Fibroblast of upper back skin (primary cell): ENCODE measurements at places on chromosomes 1 and 21.

- DNase-seq: peak; percentile 74
Observed at GRCh38 chr1:106276871-106277270, 779.6 kb upstream of the PRMT6 start.

GRCh38 chr1:112255080-112255479 is 140.9 kb upstream of the CTTNBP2NL start:
- no peak for DNase-seq

GRCh38 chr1:9590201-9590600 is 1.5 kb downstream of the TMEM201 start:
- no peak for DNase-seq

DNA sequence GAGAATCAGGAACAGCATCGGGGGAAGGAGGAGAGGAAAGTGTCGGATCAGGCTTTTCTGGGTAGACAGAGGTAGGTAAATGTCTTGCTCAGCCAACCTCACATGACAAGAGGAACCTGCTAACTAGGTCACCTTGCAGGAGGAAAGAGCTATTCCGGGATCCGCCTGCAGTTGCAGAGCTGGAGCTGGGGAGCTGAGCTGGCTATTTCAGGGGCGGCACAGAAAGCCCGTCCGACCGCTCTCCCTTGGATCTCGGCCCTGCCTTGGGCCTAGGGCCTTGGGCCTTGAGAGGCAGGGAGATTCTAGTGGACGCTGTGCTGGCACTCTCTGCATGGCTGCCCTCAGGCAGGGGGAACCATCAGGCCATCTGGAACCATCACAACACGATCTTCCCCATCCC is 56.5 kb upstream of the CTPS1 start:
- DNase-seq: no peak

GRCh38 chr1:161069241-161069640 is 450 bp downstream of the ARHGAP30 start:
- no peak for DNase-seq

DNA sequence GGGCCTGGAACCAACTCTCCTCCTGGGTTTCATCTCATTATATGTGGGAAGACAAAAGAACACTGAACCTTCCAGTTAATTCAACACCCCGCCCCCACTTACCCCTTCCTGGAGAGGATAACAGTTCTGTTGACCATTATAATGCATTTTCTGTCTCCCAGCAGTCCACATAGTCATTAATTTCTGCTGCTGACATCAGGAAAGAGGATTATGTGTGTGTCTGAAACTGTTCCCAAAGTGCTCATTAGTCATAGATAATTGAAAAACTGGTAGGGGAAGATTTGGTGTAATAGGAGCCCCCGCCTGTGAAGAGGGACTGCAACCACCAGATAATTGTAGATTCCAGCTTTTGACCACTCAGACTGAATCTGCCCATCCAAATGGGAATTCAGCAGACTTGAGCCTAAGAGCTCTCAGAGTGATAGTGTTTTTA is 208.7 kb downstream of the FGGY start:
- DNase-seq: peak; percentile 88
